ENCODE measurements at places on chromosomes 12 and 14.

DNA sequence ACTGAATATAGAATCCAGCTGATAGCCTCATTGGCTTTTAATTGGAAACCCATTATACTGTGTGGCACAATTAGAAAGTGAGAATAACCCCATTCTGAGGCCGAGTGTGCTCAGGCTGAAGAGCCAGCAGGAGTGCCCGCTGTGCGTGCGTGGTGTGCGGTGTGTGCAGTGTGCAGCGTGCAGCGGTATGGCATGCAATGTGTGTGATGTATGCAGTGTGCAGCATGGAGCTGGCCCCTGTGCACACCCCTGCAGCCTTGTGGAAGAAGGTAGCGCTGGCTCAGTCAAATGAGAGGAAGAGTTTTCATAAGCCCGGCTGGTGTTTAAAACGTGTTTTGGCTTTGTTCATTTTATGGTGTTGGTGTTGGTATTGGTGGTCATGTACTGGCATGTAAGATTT lies 22.9 kb downstream of the CKB start:
- no peak for DNase-seq

DNA sequence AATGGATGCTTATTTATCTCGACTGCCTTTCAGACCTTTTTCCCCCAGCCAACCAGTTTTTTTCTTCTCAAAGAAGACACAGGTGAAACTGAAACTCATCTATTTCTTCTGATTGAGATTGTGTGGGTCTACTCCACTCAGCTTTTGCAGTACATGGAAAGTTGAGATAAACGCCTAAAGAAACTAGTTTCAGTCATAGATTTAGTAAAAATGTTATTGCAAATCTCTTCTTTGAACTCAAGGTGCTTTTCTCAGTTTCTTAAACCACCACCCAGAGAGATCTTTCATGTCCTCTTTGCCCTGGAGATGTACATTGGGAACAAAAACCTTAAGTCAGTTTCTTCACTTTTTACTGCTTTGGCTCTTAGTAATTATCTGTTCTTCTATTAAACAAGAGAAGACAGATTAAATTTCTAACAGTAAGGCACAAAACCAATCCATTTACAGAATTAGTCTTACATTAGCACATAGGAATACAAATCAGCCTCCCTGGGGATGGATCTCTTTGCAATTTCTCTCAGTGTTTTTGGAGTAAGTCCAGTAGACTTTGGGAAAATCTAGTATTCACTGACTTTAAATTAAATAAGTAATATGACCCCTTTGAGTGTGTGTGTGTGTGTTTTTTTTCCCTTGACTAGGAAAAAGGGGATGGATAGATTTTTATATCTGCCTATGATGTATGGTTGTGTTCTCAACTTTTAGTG lies 11.6 kb downstream of the FBXW8 start:
- DNase-seq: no peak

DNA sequence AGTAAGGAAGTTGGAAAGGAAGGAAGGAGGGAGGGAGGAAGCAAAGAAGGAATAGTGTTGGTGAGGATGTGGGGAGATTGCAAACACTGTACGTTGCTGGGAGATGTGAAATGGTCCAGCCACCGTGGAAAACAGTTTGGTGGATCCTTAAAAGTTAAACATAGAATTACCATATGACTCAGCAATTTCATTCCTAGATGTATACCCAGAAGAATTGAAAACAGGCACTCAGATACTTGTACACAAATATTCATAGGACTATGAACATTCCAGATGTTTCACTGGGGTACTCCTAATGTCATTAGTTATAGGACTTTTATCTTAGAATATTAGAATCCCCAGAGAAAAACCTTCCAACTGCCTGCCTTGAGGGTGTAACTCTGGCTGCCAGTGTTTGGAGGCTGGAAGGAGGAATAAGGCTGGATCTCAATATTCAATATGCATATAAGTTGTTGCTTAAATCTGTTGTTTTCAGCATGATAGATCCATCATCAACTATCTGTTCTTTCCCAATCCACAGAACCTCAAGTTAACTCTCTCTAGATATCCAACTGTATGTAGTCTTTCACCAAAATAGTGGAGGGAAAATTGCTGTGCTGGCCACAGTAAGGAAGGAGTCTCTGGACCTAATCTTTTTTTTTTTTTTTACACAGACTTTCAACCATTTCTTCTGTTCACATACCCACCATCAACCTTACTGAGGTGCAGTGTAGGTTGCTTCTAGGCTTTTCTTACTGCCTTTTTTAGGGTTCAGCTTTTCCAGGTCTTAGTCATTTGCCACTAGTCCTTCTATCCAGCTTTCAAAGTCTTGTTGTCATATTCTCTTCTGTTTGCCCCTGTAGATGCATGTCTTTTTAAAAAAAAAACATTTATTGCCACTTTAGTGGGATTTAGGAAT lies 94.5 kb downstream of the DNAI7 start:
- DNase-seq: no peak

DNA sequence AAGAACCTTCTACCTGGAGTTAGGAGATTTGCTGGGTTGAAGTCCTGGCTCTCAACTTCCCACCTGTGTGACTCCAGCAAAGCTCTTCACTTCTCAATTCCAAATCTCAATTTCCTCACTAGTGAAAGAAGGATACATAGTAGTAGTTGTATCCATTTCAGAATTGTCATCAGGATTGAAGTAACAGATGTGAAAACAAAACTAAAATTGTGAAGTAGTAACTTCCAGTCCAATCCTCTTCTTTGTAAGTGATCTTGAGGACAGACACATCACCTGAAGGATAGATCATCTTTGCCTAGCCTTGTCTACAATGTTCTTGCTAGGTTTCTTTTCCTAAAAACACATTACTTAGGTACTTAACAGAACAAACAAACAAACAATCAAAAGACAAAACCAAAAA lies 1.2 kb upstream of the LRRK2 start:
- DNase-seq: no peak
